ENCODE measurements at places on chromosomes 12 and 14.

DNA sequence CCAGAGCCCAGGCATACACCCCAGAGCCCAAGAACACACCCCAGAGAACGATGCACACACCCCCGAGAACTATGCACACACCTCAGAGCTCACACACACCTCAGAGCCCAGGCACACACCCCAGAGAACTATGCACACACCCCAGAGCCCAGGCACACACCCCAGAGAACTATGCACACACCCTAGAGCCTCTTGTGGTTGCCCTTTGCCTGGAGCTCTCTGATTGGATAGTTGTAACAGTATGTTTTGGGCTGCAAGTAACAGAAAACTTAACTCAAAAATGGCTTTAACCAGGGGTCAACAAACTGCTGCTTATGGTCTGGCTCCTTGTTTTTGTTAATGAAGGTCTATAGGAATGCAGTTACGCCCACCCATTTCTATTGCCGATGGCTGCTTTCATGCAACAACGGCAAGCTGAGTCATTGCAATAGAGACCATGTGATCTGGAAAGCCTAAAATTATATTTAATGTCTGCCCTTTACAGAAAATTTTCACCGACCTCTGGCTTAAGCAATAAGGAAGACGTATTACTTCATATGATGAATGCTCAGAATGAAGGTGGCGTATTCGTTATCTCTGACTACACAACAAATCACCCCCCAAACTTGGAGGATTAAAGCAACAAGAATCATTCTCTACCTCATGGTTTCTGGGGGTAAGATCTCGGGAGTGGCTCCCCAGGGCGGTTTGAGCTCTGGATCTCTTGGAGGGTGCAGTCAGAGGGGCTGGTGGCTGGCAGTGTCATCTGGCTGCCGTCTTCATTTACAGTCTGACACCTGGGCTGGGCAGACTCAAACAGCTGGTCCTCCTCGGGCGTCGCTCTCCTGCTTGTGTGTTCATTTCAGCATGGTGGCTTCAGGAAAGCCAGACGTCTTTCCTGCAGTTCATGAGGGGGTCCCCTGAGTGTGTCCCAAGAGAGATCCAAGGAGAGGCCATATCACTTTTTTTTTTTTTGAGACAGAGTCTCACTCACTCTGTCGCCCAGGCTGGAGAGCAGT lies 66.3 kb upstream of the NCOR2 start:
- DNase-seq = no peak

DNA sequence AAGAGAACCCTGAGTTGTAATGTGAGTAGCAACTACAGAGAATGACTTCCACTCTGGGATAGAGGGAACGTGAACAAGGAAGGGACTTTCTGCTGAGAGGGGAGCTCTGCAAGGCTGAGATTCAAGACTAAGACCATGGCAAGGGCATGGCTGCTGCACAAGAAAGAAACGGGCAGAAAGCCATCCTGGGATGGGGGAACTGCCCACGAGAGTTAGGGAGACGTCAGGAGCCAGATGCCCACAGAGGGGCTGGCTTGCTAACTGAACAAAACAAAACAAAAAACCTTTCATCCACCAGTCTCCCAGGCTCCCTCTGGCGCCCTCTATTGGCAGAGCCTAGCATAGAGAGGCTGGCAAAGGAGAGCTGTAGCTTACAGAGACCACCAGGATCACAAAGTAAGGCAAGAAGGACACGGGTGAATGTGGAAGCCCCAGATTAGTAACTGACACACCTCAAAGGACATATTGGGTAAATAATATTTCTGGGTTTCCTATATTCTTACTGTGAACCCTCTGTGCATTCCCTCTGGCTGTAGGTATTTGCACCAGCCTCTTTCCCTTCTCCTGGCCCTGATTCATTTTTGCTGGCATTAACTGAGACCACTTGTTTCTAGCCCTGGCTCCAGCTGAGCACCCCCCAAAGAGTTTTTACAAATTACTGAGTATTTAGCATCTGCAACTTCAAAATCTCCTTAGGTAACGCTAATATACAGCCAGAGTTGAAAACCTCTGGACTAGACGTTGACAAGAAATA lies 338.3 kb downstream of the EMP1 start:
- DNase-seq = peak; percentile 12

- DNase-seq = no peak
Measured at GRCh38 chr14:21933681-21934080, 260.1 kb upstream of the OR4E1 start.

DNA sequence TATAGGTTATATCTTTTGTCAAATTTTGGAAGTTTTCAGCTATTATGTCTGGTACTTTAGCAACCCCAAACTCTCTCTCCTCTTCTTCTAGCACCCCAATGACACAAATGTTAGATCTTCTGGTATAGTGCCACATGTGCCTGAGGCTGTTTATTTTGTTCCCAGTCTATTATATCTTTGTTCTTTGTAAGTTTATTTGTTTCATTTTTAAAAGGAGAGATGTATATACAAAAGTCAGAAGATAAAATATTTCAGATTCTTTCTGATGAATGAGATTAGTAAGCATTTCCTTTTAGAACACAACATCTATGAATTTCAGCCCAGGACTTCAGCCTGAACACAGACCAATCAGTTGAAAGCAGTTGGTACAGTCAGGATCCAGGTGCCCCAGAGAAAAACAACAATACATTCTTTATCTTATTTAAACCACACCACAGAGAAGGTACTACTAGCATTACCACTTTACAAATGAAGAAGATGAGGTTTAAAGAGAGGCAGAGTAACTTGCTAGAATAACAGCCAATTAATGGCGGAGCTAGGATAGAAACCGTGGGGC lies 114.1 kb upstream of the BTG1 start:
- DNase-seq = no peak

GRCh38 chr12:105331805-105332251 lies 1.3 kb downstream of the C12orf75 start:
- no peak for DNase-seq

DNA sequence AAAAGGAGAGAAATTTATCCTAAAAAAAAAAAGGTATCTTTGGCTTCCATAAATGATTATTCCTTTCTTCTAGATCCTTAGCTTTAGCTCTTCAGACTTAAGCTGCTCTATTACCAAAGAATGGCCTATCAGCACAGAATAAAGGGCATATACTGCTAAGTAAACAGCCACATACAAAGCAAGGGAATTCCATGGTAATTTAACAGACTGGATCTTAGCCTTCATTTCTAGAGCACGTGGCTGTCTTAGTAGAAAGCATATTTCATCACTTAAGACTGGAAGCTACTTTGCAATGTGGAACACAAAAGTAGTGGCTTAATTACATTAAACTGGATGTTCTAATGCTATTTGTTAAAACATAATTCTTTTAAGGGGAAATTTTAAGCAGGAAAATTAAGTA lies 23.1 kb downstream of the TMED10 start:
- no peak for DNase-seq

- DNase-seq = no peak
Measured at GRCh38 chr14:92534932-92535643, 21.5 kb downstream of the RIN3 start.

DNA sequence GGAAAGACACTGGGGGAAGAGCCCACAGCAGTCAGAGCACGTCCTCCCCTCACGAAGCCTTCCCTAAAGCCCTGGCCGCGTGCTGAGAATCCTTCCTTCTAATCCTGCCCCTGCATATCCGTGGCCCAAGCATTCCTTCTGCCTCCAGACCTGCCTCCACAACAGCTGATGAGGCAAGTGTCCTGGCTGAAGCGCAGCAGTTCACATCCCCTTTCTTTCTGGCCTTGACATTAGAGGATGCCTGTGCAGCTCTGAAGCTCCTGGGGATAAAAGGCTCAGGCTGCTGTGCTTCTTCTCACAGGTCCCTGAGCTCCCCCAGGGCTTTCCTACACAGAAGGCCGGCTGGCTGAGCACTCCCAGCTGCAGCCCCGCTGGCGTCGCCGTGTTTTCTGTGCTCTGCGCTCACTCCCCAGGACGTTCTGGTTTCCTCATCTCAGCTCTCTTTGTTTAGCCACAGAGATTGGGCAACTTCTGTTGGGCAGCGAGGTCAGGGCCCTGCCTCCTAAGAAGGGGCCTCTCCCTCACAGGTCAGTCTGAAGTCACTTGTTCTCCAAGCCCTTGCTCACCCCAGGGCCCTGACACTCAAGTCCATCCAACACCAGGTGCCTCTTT lies 45.8 kb downstream of the NINJ2 start:
- DNase-seq = no peak

DNA sequence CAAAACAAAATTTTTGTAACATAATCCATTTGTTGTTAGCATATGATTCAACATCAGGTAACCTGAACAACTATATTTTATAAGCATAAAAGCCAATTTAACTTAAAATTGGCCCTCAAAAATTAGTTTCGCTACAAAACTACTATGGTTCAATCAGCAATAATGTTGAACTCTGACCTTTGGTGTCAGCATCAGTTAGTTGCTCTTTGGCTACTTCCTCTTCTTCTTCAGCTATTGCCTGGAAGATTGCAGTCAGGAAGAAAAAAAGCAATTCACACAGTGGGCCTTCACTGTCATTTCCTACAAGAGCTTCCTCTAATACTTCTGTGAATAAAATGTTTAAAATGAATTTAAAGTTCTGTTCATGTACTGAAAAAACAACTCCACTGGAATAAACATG lies 78.2 kb upstream of the CFL2 start:
- no peak for DNase-seq

DNA sequence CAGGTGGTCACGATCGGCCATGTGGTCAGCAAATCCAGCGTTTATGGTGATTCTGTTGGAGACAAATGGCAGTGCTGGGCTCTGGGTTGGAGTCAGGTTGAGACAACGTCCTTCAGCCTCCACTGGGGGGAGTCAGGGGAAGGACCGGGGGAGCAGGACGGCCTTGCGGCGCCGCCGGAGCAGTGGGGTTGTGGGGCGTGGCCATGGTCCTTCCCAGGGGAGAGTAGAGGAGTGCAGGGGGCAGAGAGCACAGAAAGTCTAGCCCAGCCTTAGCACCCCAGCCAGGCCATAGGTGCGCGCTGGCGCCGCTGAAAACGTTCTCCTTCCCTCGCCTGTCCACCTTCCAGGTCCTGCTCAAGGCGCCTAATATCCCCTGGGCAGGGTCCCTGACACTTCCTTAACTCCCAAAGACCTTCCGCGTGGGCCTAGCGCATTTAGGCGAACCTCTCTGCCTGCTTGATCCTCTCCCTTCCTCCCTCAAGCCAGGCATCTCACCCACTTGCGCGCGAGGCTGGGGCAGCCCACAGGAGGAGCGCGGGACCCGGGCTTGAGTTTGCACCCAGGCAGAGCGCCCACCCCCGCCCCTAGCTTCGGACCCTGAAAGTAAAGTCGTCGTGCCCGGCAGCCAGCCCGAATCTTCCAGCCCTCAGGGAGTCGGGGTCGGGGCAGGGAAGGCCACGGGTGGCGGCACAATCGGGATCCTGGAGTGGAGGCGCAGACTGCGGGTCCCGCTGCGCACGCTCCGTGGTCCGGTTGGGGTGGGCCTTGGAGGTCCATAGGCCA lies 3.1 kb upstream of the KIF26A start:
- no peak for DNase-seq

DNA sequence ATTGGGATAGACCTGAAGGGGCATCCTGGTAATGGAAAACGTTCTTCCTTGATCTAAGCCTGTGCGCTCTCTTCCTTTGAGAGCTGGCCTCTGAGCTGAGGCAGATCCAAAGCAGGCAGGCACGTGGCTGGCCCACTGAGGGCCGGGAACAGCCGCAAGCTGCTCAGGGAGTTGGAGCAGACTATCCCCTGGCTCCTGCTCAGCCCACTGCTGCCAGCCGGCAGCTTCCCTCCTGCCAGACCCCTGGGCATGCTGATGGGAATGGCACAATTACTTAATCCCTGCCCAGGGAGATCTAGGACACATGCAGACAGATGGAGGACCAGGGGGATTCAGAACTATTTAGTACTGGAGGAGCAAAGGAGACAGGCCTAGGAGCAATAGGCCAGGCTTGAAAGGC lies 14.4 kb downstream of the NEUROD4 start:
- no peak for DNase-seq

DNA sequence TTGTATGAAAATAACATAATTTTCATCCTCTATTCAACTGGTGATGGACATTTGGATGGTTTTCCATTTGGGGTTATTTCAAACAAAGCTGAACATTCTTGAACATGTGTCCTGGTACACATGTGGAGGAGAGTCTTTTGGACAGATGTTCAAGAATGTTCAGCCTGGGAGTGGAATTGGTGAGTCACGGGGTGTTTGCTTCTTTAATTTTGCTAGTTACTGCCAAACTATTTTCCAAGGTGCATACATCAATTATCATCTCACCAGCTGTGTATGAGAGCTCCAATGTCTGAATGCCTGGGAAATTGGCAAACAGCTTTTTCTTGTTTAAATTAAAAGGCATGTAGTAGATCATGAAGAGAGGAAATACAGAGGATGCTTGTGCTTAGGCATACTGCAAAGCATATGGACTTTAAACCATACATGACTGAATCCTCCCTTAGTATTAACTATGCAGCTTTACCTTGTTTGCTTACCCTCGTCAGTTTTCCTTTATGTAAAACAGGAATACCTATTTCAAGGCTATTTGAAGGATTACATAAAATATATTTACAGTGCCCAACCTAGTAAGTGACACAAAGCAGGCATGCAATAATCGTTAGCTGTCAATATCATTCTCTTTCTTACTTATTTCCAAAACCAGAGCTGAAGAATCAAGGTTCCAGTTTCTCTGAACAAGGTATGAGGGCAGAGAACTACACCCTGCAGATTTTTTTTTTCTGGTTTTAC lies 152.1 kb downstream of the ITPR2 start:
- DNase-seq = no peak

GRCh38 chr12:47837190-47838171 lies 17.8 kb upstream of the HDAC7 start:
- no peak for DNase-seq

GRCh38 chr14:61569812-61570548 lies 125.3 kb upstream of the HIF1A start:
- DNase-seq = no peak

- no peak for DNase-seq
Measured at GRCh38 chr14:51014625-51015024, 70.3 kb upstream of the PYGL start.

- no peak for DNase-seq
Measured at GRCh38 chr14:33776871-33777270, 174.0 kb downstream of the EGLN3 start.

DNA sequence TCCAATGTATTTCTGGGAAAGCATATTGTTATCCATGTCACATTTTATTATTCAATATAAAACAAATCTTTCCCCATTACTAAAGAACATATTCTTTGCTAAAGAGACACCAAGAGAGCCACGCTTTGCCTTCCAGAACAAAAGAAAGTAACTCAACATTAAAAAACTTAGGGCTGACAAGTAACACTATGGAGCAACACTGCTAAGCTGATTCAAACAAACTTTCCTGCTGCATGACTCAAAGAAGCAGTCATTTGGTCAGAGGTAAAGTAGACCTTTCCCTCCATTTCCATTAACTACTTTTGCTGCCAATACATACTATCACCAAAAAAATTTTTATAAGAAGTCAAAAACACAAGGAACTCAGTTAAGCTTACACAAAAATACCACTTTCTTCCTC lies 83.0 kb downstream of the DENND5B start:
- no peak for DNase-seq

DNA sequence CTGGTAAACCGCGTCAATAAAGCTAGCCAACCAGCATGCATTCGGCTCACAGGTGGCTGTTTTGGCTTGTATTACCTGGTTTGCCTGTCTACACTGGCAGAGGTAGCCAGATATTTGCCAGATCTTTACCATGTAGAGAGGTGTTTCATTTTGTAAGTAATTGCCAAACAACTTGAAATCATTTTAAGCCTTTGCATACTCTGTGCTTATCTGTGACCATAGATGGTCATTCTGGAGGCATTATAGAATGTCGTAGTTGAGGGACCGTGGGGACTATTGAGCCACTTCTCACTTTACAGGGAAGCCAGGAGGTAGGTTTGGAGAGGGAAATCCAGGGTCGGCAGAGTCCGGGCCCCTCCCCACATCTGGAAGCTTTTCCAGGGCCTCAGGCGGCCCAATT lies 5.9 kb downstream of the ADGRD1 start:
- no peak for DNase-seq

Measured in activated CD8-positive, alpha-beta memory T cell treated with anti-CD3 and anti-CD28 coated beads for 48 hours (primary cell).